ENCODE measurements at places on chromosomes 7 and 10.

- no peak for DNase-seq
Measured at GRCh38 chr7:128781851-128782250, 6.3 kb upstream of the OPN1SW start.

- DNase-seq: peak; percentile 82
Measured at GRCh38 chr7:30240106-30240800, 44.1 kb upstream of the ZNRF2 start.

DNA sequence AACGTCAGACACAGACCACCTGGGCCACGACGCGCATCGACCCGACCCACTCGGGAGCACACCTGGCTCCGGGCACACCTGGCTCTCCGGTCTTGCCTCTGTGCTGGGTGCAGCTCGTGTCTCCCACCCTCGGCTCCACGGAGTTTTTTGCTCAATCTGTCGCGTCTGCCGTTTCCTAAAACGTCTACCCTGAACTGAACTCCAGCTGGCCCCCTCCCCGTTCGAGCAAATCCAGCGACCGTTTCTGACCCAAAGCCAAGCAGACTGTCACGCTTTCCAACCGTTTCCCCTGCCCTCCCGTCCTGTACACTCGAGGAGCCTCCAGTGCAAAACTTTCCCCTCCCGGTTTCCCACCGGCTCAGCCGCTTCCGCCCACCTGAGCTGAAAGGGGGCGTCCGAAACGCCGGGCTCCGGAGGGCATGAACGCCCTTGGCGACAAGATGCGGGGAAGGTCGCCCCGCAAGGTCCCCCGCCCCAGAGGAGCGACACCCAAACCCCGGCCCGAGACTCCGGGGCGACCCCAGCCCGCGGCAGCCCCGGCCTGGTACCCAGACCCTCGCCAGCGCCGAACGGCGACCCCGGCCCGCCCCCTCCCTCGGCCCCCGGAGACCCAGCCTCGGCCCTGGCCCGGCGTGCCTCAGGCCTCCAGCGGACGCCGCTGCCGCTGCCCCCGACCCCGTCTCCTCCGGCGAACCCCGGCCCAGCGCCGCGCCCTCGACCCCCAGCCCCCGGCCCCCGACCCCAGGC, 557 bp downstream of the CYTH3 start:
- peak; percentile 36 for DNase-seq

DNA sequence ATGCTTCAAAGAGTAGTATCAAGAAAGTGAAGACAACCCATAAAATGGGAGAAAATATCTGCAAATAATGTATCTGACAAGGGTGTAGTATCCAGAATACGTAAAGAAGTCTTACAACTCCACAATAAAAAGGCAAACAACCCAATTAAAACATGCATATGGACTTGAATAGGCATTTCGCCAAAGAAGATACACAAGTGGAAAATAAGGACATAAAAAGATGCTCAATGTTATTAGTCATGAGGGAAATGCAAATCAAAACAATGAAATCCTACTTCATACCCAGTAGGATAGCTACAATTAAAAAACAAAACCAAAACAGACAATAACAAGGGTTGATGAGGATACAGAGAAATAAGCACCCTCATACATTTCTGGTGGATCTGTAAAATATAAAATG, 79.2 kb downstream of the NUDCD3 start:
- no peak for DNase-seq

DNA sequence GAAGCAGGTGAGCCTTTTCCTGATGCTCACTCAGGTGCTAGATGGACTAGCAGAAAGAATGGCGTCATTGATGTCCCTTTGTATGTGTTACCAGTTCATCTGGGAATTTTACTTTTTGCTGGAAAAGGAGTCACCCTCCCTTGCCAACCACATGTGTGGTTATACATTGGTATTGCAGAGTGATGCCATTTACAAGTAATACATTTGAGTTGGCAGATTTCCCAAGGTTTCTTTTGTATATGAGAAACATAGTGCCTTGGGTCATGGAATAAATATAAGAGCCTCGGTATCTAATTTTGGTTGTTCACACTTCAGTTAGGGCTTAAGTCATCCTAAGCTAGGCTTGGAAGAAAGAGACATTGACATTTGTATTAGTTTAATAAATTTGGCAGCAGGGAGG, 10.4 kb upstream of the ATXN7L1 start:
- no peak for DNase-seq

DNA sequence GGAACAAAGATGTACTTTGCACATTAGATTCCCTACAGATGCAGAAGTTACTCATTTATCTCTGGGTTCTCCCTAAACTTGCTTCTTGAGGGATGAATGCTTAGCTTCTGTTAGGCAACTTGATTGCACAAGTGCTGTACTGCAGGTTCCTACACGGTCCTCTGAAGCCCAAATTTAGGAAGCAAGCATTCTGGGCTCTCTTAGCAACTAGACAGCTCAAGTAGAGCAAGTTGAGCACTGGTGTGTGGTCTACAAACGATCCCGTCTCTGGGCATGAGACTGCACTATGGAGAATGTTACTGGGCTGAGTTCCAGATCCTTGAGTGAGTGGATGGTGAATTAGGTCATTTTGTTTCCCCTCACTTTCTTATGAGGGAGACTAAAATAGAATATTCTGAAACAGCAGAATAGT, 14.3 kb downstream of the SEMA3D start:
- DNase-seq: no peak

- DNase-seq: no peak
Measured at GRCh38 chr7:79810916-79811315, 323.7 kb upstream of the GNAI1 start.

- DNase-seq: peak; percentile 68
Measured at GRCh38 chr7:91288208-91288824, 24.1 kb downstream of the FZD1 start.

GRCh38 chr10:75375838-75376237, 25.7 kb downstream of the ZNF503 start:
- peak; percentile 33 for DNase-seq

DNA sequence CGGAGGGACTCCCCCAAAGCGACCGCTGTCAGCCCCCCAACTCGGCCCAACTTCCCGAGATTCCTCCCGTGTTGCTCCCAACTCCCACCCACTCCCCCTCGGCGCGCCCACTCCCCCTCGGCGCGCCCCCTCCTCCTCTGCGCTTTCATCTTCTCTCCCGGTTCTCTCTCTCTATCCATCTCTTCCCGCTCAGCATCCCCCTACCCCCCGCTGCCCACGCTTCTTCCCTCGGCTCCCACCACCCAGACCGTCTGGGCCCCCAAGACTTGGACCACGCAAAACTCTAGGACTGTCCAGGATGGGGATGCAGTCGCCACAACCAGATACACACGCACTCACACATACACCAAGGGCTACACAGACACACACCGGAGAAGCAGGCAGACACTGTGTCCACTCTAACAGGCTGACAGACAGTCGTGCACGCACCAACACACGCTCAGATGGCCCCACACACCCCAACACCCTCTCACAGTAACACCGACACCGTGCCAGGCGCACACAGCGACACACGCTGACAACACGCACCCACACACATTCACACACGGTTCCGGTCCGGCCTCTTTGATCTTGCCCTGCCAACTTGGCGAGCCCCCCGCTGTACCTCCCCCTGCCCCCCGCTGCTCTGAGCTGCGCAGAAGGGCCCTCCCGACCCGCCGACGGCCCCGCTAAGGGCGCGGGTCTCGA, 1.1 kb downstream of the GRID1 start:
- DNase-seq: no peak

DNA sequence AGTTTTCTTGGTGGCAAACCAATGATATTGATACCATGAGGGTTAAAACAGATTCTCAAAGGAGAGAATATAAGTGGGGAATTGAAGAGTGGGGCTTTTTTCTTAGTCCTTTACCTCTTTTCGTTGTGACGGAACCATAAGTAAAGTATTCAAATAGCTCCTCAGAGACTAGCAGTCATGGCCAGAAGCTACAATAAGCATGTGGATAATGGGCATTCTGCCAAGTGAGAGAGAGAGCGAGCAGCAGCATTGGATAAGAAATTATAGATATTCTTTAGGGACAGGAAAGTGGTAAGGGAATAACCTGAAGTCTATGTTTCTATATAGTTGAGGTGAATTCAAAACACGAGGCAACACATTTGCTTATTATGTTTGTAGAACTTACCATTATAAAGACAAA, 235.1 kb downstream of the SEMA3E start:
- DNase-seq: no peak

- DNase-seq: peak; percentile 59
Measured at GRCh38 chr10:67666416-67667034, 29.5 kb downstream of the CTNNA3 start.

DNA sequence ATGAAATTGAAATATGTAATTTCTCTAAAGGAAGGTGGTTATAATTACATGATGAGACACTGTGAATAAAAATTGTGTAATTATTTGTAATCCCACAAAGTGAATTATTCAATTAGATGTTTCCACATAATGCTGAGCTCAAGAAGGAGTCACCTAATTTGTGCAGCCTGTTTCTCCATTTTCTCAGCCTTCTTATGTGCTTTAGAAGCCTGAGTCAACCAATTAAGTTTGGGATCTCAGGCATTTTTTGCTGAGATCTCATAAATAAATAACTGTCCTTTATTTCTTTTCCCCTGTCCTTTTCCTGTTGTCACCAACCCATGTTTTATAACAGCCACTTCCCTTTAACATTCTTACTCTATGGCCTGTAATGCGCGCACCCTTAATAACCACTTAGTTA, 506.5 kb upstream of the SEMA3D start:
- peak; percentile 1 for DNase-seq

DNA sequence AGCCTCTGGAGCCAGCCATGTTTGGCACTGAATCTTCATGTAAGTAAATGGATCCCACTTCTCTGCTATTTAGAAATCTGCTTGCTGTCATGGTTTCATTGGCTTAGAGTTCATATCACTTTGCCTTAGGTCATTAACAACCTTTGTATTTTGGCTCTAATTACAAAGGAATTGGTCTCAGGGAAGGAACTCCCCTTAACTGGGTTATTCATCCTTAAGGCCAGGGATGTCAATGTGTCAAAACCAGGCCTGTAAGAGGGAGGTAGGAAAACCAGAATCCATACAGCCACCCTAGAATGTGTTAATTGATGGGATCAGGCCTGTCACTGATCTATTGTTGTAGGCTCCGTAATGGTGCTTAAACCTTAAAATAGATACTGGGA, 67.3 kb downstream of the ST7 start:
- DNase-seq: no peak

- DNase-seq: no peak
Measured at GRCh38 chr10:51881213-51881612, 181.8 kb upstream of the CSTF2T start.

DNA sequence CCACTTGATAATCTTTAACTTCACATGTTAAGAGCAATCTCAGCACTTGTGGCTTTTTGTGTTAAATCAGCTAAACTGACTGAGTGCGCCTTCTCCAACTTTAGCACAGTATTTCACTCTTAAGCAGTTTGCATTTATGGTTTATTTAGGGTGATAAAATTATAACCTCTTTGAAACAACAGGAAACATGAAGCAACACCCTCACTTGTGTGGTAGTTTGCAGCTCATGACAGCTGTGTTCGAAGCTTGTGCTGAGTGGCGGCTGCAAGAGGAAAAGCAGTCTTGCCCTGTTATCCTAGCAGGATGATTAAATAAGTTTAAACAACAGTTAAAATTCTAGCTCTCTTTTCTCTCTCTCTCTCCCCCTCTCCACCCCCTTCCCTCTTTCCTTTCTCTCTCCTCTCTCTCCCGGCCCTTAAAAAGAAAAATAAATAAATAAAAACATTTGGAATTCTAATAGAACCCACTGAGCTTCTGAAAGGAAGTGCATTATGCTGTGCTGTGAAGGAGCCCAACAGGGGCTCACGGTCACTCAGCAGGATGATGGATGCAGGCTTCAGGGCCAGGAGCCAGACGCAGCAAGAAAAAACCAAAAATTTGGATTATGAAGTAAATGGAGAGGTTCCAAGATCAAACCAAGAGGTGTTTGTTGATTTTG, 25.2 kb downstream of the OGDH start:
- peak; percentile 69 for DNase-seq

- DNase-seq: no peak
Measured at GRCh38 chr7:69204943-69205342, 393.3 kb upstream of the AUTS2 start.

DNA sequence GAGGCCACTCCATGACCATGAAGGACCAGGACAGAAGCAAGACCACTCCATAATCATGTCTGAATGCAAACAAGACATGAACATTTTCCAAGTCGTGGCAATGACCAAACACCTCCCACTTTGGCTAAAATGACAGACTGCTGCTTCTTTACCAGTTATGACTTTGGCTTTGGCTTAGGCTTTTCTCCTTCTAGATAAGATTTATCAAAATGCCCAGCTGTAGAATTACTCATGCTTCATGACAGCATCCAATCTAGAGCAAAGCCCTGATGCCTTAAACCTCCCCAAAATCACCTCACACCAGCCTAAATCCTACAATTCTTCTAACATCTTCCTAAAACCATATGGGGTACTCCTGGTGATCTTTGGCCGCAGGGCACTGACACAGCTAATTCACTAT, 102.1 kb downstream of the VPS41 start:
- peak; percentile 60 for DNase-seq

GRCh38 chr7:123120286-123120685, 79.5 kb downstream of the SLC13A1 start:
- no peak for DNase-seq

DNA sequence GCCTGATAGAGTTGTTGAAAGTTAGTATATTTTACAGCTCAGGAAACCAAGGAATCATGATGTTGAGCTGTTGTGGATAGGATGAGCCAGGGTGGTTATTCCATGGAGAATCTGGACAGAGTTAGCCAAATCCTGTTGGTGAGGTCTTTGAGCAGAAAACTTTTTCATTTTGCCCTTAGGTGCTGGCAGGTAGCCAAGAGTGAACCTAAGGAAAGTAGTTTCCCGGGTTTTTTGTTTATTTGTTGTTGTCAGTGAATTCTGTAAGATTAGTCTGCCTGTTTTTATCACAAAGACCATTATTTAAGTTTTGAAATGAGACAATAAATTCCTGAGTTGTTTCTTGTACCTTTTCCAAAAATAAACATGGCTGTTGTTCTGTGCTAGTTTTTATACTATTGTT, 61.0 kb downstream of the GALNT11 start:
- DNase-seq: no peak

DNA sequence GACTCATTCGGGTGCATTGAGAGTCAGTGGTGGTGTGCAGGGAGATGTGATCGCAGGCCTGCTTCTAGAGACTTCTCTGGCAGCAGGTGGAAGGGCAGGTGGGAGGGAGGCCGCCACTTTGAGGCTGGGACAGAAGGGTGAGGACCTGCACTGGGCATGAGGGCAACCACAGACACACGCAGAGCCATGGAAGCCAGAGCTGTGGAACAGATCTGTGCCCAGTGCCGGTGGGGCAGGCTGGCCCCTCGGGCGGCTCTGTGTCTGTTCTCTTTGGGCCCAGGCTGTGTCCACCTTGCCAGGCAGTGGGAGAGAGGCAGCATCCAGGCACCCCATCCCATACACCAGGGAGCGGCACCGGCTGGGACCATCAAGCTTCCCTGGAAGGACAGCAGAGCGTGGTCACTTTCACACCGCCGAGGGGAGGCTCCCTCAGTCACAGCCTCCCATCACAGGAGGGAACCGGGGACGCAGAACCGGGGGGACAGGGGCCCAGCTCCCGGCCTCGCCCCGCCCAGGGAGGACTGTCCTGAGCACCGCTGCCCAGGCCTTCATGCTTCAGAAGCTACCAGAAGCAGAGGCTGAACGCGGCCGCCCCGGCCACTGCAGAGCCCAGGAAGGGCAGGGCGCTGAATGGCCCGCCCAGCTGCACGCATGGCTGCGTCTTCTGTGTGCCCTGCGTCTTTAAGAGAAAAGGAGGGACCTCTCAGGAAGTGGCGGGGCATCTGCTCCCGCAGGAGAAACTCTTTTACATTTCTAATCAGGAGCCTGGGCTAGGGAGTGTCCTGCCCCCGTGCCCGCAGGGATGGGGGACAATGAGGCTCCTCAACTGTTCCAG, 32.1 kb downstream of the EN2 start:
- no peak for DNase-seq

GRCh38 chr10:97842656-97843280, 6.9 kb upstream of the GOLGA7B start:
- no peak for DNase-seq

- DNase-seq: no peak
Measured at GRCh38 chr7:115941703-115942268, 88.8 kb downstream of the TFEC start.
